ENCODE measurements at places on chromosomes 11 and 22. TPM values are rescaled to one million over a fixed set of nuclear protein-coding genes. Genes with fewer than 3 reads are reported as not detected.

Gene PDE2A
- total RNA-seq, result 8.4 TPM

Gene DRD4
- 3.0 TPM for total RNA-seq

Gene SLC22A8
- not detected for total RNA-seq

Gene LRRC75B
- total RNA-seq, result 53.9 TPM

Gene SEPTIN5
- total RNA-seq, result 20.6 TPM

Gene CBX6
- total RNA-seq, result 7.0 TPM

Gene NLRP10
- not detected for total RNA-seq

- DNase-seq, result no peak
These were observed 97.2 kb downstream of the JRKL start for GRCh38 chr11:96486890-96487611.

GRCh38 chr11:94588366-94588942, 21.3 kb downstream of the PIWIL4 start:
- no peak for DNase-seq

DNA sequence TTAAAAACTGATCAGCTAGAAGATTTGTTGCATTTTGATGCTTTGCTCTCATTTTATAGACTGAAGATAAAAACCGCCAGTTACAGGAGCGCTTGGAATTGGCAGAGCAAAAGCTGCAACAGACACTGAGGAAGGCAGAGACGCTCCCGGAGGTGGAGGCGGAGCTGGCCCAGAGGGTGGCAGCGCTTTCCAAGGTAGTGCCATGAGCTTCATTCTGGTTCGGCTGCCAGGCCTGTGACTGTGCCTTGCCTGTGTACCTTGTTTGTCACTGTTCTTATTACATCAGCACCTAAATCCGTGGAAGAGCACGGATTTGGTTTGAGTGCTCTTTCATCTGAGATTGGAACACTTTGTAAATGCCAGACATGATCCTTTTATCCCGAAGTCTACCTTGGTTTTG, 61.4 kb downstream of the PPFIA1 start:
- no peak for DNase-seq

DNA sequence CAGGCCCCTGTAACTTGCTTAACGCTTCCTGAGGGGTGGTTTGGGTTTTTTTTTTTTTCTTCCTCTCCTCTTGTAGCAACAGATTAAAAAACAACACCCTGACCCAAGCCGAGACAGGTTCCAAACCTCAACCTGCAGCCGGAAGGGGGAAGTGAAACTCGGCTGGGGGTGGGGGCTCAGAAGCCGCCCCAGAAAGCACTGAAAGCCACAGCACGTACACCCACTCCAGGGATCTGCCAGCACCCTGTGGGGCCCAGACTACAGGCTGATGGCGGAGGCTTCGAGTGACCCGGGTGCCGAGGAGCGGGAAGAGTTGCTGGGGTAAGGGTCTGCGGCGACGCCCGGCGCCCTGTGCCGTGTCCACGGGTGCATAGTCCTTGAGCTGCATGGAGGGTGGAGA, at the start of gene LSP1:
TSS of gene LSP1 (plus strand) at position 208 of the 400 bp plus-strand sequence. CDS start at position 269, 61 bp downstream.
- DNase-seq, result peak; percentile 88

DNA sequence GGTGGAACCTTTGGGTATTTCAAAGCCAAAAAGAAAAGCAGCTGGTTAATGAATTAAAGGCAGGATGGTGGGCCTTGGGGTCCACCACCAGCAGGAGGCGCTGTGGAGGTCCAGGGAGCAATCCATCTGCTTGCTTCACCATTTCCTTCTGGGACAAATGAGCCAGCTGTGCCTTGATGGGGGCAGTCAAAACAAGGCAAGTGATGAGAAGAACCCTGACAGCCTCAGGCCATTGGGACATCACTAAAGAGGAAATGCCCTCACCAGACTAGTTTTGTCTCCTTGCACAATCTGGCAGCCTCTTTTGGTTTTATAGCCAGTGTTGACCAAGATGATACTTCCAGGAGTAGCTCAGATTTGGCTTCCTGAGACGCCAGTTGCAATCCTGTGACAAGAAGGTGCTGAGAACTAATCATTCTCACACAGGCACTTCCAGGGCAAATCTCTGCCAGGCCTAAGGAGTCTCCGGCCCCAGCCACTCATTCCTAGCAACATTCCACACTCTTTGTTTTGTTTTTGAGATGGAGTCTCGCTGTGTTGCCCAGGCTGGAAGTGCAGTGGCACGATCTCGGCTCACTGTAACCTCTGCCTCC, 38.2 kb upstream of the WEE1 start:
- peak; percentile 86 for DNase-seq

- no peak for DNase-seq
These were observed 47.7 kb upstream of the DKK3 start for GRCh38 chr11:12056119-12056518.

GRCh38 chr22:19776433-19777031, 16.0 kb downstream of the TBX1 start:
- DNase-seq, result no peak

GRCh38 chr11:88629496-88629895, 292.0 kb upstream of the CTSC start:
- DNase-seq, result no peak

DNA sequence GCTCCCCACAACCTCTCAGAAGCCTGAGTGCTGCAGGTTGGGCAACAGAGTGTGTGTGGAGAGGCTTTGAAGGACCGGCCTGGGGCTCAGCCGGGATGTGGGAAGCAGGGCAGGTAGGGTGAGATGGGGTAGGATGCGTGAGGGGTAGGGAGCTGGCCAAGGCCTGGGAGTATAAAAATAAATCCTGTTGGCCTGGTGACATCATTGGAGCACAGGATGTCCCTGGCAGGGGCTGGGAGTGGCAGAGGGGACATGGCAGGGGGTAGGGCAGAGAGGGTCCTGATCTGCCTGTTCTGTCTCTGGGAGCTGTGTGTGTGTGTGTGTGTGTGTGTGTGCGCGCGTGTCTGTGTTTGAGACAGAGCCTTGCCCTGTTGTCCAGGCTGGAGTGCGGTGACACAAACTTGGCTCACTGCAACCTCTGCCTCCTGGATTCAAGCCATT, 28.6 kb downstream of the TEF start:
- no peak for DNase-seq

GRCh38 chr11:120235024-120235628, 4.8 kb upstream of the POU2F3 start:
- peak; percentile 87 for DNase-seq
